RPMI8226 (cell line): ENCODE measurements at places on chromosomes 4 and X.

- no peak for DNase-seq
These were observed 5.8 kb downstream of the RPS6KA3 start for GRCh38 chrX:20260885-20261284.

GRCh38 chr4:143421609-143422008 lies 84.9 kb downstream of the GAB1 start:
- no peak for DNase-seq

GRCh38 chrX:136577552-136577951 lies 45.5 kb downstream of the VGLL1 start:
- DNase-seq: peak; percentile 58

- DNase-seq: peak; percentile 4
These were observed 377.0 kb downstream of the PDGFC start for GRCh38 chr4:156594624-156595023.

GRCh38 chrX:153800177-153800722 lies 5.8 kb downstream of the SSR4 start:
- DNase-seq: no peak

GRCh38 chr4:161937596-161937995 lies 226.2 kb downstream of the FSTL5 start:
- DNase-seq: no peak

GRCh38 chr4:26126994-26127393 lies 193.8 kb upstream of the RBPJ start:
- no peak for DNase-seq

- no peak for DNase-seq
These were observed 14.2 kb downstream of the ELOVL6 start for GRCh38 chr4:110184140-110184790.

DNA sequence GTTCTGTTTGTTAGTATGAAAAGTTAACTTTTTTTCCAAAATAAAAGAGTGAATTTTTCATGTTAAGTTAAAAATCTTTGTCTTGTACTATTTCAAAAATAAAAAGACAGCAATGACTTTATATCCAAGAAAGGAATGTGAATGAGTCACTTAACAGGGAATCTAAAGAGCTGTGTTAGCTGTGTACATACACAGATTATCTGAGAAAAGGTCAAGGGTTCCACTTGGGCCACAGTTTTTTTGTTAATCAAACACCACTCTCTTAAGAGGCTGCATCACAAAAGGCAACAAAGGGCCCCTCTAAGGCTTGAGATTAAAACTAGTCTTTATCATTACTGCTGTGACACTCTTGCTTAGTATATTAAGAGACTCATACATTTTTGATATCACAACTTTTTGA lies 82.1 kb downstream of the FIP1L1 start:
- no peak for DNase-seq

DNA sequence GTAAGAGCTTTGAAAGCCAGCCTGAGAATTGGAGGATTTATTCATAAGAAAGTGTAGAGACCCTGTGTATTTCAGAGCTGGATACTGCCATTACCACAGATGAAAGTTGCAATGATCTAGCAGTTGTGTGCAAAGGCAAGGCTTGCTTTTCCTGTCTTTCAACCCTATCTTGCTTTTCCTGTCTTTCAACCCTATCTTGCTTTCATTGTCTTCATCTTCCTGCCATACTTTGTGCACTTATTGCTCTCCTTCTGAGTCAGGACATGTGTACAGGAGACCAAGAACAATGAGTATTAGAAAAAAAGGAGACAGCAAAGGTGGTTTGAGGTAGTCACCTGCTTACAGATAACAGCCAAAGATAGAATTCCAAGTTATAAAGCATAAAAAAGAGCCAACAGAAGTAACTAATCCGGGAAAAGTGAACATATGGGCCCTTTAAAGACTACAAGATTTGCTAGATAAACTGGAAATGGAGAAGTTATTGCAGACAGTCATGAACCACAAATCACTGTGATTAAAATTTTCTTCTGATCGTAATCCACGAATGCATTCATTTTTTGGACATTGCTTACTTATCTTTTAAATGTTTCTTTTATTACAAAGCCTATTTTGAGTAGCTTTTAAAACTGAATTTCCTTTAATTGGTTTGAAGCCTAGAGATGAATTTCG lies 17.2 kb downstream of the C1QTNF7 start:
- no peak for DNase-seq

GRCh38 chrX:101417981-101418841 lies 10.2 kb downstream of the HNRNPH2 start:
- DNase-seq: no peak

DNA sequence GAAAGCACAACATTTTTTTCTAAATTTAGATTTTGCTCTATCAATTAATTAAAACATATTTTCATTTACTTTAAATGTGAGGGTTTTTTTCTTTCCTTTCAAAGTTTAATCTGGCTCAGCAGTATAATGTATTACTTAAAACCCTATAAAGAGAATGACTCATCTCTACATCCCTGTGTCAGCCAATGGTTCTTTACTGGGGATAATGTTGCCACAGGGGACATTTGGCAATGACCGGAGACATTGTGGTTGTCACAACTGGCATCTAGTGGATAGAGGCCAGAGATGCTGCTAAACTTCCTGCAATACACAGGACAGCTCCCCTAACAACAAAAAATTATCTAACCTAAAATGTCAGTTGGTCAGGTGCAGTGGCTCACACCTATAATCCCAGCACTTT lies 53.8 kb downstream of the SYNPO2 start:
- no peak for DNase-seq

DNA sequence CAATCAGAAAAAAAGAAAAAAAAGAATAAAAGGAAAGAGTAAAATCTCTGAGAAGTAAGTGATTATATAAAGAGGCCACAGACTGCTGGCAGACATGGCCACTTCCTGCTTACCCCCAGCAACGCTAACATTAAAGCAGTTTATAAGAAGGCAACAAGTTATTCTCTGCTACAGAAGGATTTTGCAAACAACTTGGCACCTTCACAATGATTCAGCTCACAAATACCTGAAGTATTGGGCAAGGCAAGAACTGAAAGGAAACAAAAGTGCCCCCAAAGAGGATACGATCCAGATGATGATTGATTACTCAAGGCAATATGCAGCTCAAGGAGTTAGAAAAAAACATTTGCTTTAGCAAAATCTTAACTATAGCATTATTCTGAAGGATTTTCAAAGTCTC lies 718.8 kb downstream of the KLHL13 start:
- DNase-seq: no peak

DNA sequence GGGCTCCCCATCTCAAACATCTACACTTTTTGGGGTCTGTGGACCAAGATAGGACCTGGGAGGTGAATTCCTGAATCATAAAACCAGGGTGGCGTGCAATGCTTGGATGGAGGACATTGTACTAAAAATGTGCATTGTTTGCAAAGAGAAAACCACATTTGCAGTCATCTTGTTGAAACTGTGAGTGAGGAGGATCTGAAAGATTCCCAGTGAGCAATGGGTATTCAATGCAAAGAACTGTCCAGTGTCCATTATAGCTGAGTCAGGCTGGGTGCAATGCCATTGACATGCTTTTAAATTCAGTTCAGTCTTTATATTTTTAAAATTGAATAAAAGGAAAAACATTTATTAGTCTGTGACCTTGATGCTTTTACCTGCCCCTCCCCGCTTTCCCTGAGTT lies 215.7 kb downstream of the STK32B start:
- DNase-seq: no peak

DNA sequence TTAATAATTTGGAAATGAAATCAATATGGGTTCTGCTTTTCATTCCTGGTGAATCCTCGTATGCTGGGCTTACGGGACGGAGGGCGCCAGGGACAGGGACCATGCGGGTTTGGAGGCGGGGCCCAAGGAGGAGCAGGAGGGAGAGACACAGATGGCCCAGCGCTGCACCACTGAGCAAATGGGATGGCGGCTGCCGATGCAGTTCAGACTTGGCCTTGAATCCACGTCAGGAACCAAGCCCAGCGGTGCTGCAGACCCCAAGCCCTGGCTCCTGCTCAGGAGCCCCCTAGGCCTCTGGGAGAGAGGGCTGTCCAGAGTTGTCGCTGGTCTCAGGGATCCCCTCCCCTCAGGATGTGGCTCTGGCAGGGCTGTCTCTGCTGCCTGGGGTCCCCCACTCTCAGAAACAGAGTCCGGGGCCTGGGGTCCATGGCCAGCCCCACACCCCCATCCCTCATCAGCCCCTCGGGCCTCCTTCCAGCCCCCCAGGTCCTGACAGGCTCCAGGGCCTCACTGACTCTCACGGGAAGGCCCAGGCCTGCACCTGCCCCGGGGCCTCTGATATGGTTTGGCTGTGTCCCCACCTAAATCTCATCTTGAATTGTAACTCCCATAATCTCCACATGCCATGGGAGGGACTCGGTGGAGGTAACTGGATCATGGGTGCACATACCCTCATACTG lies 75.2 kb downstream of the FAM53A start:
- DNase-seq: no peak

DNA sequence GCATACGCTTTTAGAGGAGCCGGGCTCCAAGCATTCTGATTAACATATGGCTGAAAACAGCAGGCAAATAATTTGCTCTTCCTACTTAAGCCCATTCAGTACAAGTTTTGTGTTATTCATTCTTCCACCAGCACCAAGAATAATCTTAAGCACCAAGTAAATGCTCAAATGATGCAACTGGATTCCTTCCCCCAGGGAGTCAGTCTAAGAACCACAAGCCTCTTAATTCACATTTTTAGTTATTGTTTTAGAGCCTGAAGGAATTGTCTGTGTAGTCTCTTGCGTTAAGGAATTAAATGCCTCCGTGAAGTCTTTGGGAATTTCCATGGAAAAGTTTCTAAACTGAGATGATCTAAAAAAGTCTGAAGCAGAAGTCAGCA lies 61.5 kb upstream of the MAGEB2 start:
- DNase-seq: no peak

GRCh38 chr4:145081756-145082155 lies 16.2 kb downstream of the ANAPC10 start:
- no peak for DNase-seq

DNA sequence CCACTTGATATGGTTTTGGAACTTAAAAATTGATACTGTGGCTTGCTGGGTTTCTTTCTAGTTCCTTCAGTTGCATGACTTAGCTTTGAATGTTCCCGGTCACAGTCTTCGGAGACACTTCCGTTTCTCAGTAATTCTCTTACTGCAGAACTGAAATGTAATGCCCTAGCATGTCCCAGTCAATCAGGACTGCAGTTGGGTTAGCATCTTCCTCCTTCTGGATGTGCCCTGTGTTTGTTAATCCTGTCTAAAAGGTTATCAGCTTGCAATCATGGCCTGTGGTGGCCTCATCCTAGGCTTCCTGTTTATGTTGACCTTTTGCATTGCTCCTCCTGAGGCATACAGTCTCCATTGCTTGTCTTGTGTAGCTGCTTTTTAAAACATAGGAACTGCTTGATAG lies 275.9 kb downstream of the ARHGAP10 start:
- DNase-seq: no peak

GRCh38 chr4:66565801-66566200 lies 895.5 kb upstream of the EPHA5 start:
- DNase-seq: no peak

- DNase-seq: peak; percentile 74
These were observed 626 bp downstream of the TBC1D1 start for GRCh38 chr4:37891260-37892159.

DNA sequence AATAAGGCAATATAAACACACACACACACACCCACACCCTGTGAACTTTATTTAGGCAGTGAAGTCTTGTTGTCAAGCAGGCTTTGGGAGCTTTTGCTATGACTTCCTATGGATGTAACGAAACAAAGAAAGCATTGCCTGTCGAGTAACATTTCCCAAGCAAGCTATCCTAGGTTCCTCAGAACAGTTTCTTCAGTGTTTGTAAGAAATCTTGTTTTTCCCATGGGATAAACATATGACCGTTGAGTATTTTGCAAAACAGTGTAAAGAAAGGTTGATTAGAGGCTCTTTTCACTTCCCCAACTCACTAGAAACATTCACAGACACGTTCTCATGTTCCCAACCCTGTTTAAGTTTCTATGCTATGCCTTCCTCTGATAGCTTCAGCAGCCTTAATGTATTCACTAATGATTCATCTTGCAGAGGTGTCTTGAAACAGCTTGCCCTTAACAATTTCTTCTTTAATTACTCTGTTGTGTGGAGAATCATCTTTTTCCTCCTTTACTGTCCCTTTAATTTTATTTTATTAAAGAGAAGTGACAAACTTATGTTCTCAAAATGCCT lies 1947.1 kb upstream of the TENM3 start:
- no peak for DNase-seq

GRCh38 chr4:160319221-160319867 lies 1216.5 kb downstream of the RAPGEF2 start:
- no peak for DNase-seq

DNA sequence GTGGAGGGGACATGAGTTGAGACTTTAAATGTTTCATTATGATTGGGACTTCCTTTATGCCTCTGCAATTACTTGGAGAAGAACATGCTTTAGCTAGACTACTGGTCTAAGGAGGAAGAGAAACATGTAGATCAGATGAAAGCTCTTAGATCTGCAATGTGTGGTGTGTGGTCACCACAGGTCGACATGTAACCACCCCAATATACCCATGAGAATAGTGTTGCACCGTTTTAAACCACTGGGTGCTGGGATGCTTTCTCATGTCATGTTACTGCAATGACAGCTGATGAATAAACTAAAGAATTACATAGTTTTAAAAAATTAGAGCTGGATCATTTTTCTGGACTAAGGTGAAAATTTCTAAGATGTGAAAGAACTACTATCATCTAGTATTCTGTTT lies 1039.7 kb downstream of the RAPGEF2 start:
- no peak for DNase-seq

- no peak for DNase-seq
These were observed 46.0 kb downstream of the UGT2A3 start for GRCh38 chr4:68905598-68905938.

DNA sequence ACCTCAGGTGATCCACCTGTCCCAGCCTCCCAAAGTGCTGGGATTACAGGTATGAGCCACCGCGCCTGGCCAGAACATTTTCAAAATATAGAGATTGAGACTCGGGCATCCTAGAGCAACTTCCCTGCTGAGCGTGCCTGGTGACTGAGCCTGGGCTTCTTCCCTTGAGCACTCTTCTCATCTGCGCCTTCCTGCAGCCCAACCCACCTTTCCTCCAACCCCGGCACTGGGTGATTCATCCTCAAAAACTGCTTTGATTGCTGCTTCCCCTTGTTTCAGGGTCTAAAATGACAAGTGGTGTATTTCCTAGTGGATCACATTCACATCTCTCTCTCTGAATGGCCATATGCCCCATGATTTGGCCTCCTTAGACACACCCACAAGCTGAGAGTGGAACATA lies 37.8 kb downstream of the PHKA2 start:
- DNase-seq: no peak

DNA sequence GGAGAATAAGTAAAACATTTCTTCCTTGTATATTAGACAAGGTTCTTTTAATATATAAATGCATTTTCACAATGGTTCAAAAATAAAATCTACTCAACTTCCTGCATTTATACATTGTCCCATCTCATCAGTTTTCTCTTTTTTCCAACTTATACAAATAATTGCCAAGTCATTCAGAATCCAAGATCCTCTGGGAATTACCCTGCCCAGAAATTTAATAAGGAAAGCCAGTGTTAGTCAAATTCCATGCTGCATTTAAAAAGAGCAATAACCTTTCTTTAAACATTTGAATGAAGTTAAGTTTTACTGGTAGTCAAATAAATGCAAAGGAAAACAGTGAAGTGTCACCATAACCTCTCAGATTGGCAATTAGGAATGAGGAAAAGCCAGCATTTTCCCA lies 357.9 kb downstream of the PPP3CA start:
- DNase-seq: no peak

- no peak for DNase-seq
These were observed 3.1 kb downstream of the MANBA start for GRCh38 chr4:102757681-102758080.

- no peak for DNase-seq
These were observed 22.5 kb upstream of the CT55 start for GRCh38 chrX:135193740-135194139.
